Naive thymus-derived CD8-positive, alpha-beta T cell (primary cell): ENCODE measurements at places on chromosomes 3 and 15. TPM values are rescaled to one million over a fixed set of nuclear protein-coding genes. Genes with fewer than 3 reads are reported as not detected.

CCDC54 gene
- not detected for total RNA-seq

- H3K4me3 ChIP-seq, result no peak overlapping the region
- peaks cover 38% of the 10 kb centered on the region for H3K4me1 ChIP-seq
- H3K27me3 ChIP-seq, result no peaks in the 10 kb centered on the region
- H3K36me3 ChIP-seq, result peaks cover 29% of the 10 kb centered on the region
- DNase-seq, result no peak
- H3K27ac ChIP-seq, result no peak overlapping the region
Observed at GRCh38 chr15:50753463-50753862, 12.0 kb downstream of the SPPL2A start.

DNA sequence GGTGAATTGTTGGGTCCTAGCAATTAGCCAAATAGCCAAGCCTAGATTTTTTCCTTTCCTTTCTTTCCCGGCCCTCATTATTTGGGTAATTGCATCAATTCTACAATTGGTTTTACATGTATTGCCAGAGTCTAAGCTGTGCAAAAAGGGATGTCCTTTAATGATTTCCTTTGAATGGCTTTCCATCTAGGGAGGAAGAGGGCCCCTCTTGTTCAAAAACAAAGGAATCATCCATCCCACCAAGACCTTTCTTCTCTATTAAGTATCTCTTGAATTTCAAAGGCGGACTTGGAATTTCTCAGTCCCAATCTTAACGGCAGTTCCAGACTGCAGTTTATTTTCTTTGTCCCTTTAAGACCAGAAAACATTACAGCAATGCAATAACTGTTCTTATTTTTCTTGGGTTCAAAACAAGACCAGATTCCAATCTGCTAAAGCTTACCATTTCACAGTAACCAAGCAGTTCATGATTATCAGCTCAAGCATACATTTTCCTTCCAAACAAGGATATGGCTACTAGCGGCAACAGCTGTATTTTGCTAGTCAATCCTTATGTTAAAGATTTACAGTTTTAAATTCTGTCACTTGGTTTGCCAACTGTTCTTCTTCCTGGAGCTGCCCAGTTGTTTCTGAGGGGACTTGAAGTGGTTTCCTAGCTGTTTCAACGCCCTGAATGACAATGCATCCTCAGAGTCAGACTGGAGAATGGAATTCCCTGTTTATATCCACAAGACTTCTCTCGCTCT lies 91.4 kb upstream of the LRIG1 start:
- H3K4me1 ChIP-seq, result peaks cover 1% of the 10 kb centered on the region
- no peak overlapping the region for H3K27ac ChIP-seq
- no peaks in the 10 kb centered on the region for H3K36me3 ChIP-seq
- no peak overlapping the region for H3K4me3 ChIP-seq
- DNase-seq, result no peak

GRCh38 chr3:148971401-148972163 lies 19.8 kb upstream of the GYG1 start:
- no peak for DNase-seq
- H3K36me3 ChIP-seq, result no peaks in the 10 kb centered on the region
- no peaks in the 10 kb centered on the region for H3K4me1 ChIP-seq
- H3K27ac ChIP-seq, result no peak overlapping the region
- H3K4me3 ChIP-seq, result no peak overlapping the region

DNA sequence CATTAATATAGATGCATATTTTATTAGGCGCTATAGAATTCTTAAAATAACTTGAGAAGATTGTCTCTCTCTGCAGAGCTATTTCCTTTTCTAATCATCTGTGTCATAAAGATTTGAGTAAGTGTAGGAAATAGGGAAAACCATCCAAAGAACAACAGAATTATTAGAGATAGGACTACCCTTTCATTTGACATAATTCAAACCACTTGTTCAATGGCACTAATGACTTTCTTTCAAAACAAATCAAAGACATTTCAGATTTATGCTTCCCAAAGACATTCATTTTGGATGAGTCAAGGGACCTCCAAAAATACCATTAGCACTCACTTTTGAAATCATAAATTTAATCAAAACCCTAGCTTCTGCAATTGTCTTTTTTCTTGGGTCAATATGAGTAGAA lies 29.5 kb downstream of the PRICKLE2 start:
- no peaks in the 10 kb centered on the region for H3K4me1 ChIP-seq
- H3K27ac ChIP-seq, result no peak overlapping the region
- no peaks in the 10 kb centered on the region for H3K36me3 ChIP-seq
- H3K27me3 ChIP-seq, result peaks cover 8% of the 10 kb centered on the region
- no peak overlapping the region for H3K4me3 ChIP-seq

- no peaks in the 10 kb centered on the region for H3K4me1 ChIP-seq
- H3K27ac ChIP-seq, result no peak overlapping the region
- DNase-seq, result no peak
- H3K36me3 ChIP-seq, result no peaks in the 10 kb centered on the region
Observed at GRCh38 chr15:34793901-34794300, 1.4 kb downstream of the ACTC1 start.

GRCh38 chr3:149016669-149017541 lies 25.6 kb downstream of the GYG1 start:
- H3K4me3 ChIP-seq, result no peak overlapping the region
- no peak for DNase-seq
- H3K36me3 ChIP-seq, result peaks cover 15% of the 10 kb centered on the region
- H3K27me3 ChIP-seq, result no peaks in the 10 kb centered on the region
- no peak overlapping the region for H3K27ac ChIP-seq

DNA sequence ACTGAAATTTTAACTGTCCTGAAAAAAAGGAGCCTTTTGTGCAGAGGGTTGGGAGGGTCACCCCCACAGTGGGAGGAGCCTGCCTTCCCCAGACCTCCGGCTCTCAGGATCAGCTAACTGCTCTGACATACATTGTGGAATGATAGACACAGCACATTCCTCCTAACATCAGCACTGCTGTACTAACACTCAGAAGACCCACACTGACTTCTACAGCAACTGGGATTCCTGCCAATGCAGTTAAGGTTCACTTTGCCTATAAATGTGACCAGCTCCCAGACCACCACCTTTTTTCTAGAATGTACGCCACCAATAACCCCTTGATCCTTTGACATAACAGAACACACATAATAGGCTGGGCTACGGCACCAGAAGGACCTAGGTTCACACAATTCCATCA lies 3.2 kb downstream of the CPEB1 start:
- no peak overlapping the region for H3K27ac ChIP-seq
- H3K36me3 ChIP-seq, result peaks cover 4% of the 10 kb centered on the region
- H3K4me1 ChIP-seq, result peaks cover 10% of the 10 kb centered on the region
- peaks cover 18% of the 10 kb centered on the region for H3K27me3 ChIP-seq

GRCh38 chr3:107660306-107660976 lies 137.7 kb downstream of the BBX start:
- peak overlapping the region; percentile 50 for H3K27ac ChIP-seq
- peaks cover 26% of the 10 kb centered on the region for H3K4me1 ChIP-seq
- no peaks in the 10 kb centered on the region for H3K27me3 ChIP-seq
- no peak overlapping the region for H3K4me3 ChIP-seq
- H3K36me3 ChIP-seq, result no peaks in the 10 kb centered on the region
- DNase-seq, result no peak

DNA sequence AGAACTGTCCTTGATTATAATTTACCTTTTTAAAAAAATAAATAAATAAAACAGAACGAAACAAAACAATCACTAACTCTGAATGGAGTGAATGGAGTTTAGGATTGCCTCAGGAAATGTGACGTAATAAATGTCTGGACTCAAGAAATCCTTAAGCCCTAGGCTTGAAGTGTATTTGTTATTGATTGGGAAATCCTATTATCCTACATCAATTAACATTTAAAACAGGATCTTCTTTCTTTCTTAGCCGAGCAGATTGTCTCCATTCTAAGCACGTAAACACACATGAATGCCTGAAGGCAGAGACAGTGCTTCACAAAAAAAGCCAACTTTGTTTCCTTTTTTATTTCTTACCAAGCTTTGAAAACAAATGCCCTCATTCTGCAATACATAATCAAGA lies 33.4 kb downstream of the KAT2B start:
- DNase-seq, result no peak
- H3K36me3 ChIP-seq, result no peaks in the 10 kb centered on the region
- peaks cover 21% of the 10 kb centered on the region for H3K4me1 ChIP-seq
- H3K27me3 ChIP-seq, result no peaks in the 10 kb centered on the region
- H3K4me3 ChIP-seq, result no peak overlapping the region
- H3K27ac ChIP-seq, result no peak overlapping the region
